ENCODE measurements at places on chromosomes 13 and 19.
A peak's percentile ranks its signal among the peaks of the same experiment; 100 is the strongest.

DNA sequence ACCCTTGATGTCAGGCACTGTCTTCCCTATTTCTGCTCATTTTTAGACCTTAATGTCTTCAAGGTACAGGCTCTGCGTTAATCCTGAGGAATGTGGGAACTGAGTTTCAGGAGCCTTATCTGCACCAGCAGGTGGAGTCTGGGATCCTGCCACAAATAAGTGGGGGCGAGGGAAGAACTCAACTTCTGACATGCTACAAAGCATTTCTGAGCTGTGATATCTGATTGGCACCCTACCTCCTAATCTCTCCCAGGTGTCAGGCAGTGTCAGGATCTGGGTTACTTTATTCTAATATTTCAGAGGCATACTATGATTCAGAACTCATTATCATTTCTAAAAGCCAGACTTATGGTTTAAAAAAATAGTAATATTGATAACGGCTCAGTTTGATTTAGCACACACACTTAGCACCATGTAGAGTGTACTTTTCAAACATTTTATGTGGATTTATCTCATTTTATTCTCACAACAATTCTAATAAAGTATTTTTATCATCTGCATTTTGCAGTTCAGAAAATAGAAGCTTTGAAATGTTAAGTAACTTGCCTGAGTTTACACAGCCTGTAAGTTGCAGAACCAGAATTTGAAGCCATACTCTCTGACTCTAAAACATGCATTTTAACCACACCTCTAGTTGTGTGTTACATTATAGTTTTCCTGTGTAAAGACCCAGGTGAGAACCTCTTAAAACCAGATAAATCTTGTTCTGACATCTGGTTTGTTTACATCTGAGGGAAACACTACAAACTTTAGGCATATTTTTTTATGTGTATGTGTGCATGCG lies 358.6 kb downstream of the TDRD3 start:
- DNase-seq, result no peak

DNA sequence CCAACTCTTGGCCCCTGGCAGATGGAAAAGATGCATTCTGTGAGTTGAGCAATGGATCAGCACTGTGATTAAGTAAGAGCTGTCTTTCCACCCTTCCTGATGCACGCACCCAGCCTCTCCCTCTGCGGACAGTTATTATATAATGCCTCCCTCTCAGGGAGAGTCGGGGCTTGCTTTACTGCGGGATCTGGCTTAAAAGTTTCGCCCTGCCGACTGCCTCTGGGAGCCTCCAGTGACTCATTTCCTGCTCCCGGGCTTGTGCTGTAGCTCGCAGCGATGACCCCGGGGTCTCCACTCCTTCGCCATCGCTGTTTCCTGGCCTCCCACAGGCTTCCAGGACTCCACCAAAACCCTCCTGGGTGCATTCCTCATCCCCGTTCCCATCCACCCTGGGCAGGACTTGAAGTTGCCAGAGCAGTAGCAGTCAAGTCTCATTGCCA lies 107.4 kb upstream of the SLC7A1 start:
- no peak for DNase-seq

GRCh38 chr13:112907871-112908331 lies 61.1 kb upstream of the MCF2L start:
- DNase-seq, result no peak

DNA sequence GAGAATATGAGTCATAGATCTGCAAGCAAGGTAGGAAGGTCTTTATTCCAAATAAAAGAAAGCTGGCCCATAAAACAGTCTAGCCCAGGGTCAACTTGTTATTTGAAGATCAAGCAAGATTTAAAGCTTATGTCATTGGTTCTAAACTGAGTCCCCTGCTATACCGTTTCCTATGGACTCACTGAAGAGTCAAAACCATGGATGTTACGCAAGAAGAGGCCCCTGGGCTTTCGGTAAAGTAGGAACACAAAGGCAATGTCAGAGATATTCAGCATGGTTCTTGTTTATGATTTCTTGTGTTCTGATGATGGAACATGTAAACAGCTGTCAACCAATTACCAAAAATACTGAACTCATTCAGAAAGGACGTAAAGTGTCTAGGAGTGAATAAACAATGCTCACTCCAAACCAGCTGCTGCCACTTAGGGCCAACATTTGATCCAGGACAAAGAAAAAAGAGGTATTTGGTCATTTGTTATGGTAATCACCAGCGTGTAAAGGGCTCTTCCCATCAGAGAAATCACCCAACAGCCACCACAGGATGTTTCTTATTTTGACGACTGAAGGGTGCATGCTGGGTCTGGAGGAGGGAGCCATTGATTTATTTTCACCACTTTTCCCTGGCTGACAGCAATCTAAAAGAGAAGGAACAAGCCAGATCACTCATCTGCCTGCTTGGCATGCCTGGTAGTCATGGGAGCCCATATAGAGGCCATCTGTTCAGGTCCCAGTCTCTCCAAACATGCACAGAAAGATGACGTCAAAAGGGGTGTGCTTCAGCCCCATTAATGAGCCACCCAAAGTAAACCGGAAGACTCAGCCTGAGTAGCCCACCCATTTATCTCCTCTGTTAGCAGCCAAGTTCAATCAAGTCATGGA lies 68.3 kb downstream of the FGF14 start:
- peak; percentile 60 for DNase-seq

DNA sequence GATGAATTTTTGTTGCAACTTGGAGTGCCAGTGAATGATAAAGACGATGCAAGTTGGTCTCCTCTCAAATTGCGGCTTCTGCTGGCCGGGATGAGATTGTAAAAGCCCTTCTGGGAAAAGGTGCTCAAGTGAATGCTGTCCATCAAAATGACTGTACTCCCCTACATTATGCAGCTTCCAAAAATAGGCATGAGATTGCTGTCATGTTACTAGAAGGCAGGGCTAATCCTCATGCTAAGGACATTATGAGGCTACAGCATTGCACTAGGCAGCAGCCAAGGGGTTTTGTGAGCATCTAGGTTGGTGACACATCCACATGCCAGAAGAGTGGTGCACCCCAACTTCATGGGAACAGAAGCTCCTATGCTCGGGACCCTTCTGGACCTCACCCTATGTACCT lies 22.2 kb upstream of the KLF5 start:
- DNase-seq, result no peak

GRCh38 chr19:29111576-29111975 lies 101.4 kb downstream of the UQCRFS1 start:
- DNase-seq, result no peak

- no peak for DNase-seq
Observed at GRCh38 chr19:17419154-17419620, 660 bp upstream of the MVB12A start.

GRCh38 chr19:45500918-45501729 lies 2.9 kb downstream of the PPM1N start:
- no peak for DNase-seq

GRCh38 chr13:70051531-70051930 lies 56.1 kb upstream of the ATXN8OS start:
- DNase-seq, result no peak

DNA sequence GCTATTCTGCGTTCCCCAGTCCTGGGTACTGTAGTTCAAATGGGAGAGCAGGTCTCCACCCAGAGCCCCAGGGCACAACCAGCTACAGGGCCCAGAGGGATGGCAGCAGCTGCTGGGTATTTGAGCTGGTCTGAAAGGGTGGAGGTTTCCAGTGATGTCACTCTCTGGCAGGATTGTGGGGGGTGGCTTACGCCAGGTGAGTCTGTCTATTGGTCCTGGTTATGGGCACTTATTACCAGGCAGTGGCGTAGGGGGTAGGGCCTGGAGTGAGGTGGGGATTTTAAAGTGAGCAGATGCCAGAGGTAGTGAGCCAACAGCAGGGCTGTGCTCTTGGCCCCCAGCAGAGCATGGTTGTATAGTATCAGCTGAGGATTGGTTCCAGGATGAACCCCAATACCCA lies 6.2 kb downstream of the RPS19 start:
- no peak for DNase-seq

DNA sequence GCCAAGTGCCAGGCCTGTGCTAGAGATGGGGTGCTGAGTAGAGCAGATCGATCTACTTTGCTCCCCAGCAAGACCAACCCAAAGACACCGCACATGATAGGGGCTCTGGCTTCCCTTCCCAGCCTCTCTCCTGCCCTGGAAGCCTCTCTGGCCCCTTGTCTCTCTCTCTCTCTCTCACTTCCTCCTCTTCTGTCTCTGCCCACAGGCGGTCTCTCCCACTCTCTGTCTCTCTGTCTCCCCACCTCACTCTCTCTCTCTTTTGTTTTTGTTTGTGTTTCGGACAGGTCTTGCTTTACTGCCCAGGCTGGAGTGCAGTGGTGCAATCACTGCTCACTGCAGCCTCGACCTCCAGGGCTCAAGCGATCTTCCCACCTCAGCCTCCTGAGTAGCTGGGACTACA lies 1.3 kb downstream of the SELENOV start:
- DNase-seq, result no peak

Data from NCI-H1694 (cell line).